ENCODE measurements at places on chromosomes 2 and 18.
A peak's percentile ranks its signal among the peaks of the same experiment; 100 is the strongest.

GRCh38 chr2:207749873-207750272 lies 19.8 kb downstream of the FZD5 start:
- DNase-seq = no peak

DNA sequence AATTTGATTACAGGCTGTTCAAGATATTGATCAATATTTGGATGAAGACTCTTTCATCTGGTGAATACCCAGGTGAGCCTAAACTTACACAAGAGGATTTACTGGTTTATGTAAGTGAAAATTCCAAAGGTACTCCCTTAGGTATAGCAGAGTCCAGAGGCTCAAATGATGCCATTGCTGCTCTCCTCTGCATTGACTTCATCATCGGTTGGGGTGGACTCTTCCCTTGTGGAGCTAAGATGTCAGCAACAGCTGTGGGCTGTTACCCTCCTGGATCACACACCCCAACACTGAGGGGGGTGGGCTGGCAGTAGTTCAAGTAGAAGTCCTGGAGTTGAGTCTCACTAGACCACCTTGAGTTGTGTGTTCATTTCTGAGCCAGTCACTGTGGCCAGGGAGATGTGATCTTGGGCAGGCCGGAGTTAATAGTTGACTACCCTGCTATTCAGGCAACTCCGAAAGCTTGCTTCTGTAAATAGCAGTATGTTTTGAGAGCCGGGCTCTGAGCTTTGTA lies 236.9 kb downstream of the PTPRM start:
- no peak for DNase-seq

- DNase-seq = no peak
These were observed 186.4 kb downstream of the PIK3C3 start for GRCh38 chr18:42141439-42141838.

DNA sequence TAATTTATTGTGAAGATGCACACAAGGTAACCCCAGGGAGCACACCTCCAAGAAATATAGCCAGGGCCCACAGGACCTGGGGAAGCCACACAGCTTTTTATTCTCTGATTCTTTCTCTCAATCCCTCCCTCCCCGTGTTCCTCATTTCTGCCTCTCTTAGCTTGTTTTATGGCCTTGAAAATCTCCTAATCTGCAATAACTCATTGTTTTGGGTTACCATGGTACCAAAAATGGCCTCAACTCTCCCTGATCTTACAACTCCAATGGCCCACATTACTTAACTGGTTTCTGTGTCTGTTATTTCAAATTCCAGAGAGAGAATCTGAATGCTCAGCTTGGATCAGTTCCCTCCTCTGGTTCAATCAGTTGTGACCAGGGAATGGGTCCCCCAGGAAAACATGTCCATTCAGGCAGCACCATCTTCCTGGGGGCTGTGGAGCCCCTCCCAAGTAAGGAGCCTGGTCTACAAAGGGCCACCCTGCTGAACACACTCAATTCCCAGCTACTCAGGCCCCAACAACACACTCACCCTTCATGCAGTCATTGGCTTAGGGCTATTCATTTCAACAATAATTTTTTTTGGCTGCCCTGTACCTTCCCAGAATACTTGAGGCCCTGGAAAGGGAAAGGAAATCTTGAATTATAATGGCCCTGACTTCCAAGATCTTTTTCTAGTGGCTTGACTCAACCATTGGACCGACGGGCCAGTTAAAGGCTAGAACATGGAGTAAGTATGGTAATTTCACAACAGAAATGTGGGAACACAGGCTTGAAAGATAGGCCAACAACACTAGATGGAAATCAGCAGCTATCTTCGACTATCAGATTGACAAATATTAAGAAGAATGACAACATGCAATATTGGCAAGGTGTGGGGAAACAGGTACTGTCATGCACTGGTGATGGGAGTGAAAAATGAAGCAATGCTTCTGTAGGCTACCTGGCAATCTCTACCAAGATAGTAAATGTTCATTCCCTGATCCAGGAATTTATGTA lies 41.6 kb upstream of the ST3GAL5 start:
- no peak for DNase-seq

DNA sequence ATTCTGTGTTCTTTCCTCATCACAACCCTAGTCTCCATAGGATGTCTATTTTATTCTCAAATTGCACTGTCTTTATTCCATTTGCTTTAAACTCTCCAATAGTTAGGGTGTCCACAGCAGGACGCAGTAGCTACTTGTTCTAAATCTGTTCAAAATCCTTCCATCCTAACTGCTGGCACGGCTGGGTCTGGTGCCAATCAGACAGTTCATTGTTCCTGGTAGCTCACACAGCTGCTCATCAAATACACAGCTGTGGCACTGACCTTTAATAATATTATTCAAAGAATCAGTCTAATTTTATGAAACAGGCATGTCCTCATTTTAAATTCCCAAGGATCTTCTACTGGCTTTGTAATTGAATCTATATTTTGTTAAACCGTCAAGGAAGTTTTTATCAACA lies 59.7 kb upstream of the TMEFF2 start:
- DNase-seq = no peak

DNA sequence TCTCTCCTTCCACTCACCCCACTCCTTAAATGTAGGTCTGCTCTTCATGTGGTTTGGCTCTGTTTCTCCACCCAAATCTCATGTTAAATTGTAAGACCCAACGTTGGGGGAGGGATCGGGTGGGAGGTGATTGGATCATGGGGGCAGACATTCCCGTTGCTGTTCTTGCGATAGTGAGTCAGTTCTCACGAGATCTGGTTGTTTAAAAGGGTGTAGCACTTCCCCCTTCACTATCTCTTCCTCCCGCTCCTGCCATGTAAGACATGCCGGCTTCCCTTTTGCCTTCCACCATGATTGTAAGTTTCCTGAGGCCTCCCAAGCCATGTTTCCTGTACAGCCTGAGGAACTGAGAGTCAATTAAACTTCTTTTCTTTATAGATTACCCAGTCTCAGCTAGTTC lies 1044.5 kb upstream of the POU3F3 start:
- DNase-seq = no peak

GRCh38 chr2:119724656-119725485 lies 34.9 kb upstream of the PTPN4 start:
- DNase-seq = no peak

- peak; percentile 20 for DNase-seq
These were observed 221.5 kb upstream of the SLC35G4 start for GRCh38 chr18:11387880-11388279.

GRCh38 chr18:73707035-73707434 lies 440.6 kb downstream of the FBXO15 start:
- DNase-seq = no peak

DNA sequence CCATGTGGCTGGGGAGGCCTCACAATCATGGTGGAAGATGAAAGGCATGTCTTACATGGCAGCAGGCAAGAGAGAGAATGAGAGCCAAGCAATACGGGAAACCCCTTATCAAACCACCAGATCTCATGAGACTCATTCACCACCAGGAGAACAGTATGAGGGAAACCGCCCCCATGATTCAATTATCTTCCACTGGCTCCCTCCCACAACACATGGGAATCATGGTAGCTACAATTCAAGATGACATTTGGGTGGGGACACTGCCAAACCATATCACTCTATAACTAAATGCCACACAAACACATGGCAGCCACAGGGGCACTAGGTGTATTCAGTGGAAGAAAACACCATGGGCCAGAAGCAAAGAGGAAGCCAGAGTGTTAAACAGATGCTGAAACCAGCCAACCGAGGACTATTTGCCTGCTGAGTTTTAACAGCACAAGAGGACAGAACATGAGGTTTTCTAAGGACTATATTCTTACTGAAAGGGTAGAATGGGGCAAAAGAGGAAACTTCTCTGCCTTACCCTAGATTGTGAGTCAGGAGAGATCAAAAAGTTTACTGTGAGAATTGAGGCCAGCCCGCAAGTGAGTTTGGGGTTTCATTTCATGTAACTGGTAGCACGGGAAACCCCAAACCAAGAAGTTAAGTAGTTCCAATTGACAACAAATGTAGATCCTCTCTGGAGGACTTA lies 49.2 kb downstream of the SIGLEC15 start:
- DNase-seq = no peak

GRCh38 chr2:128701418-128701817 lies 382.8 kb upstream of the HS6ST1 start:
- no peak for DNase-seq

GRCh38 chr2:77567723-77568122 lies 45.5 kb upstream of the LRRTM4 start:
- DNase-seq = no peak

- DNase-seq = peak; percentile 79
These were observed 50.2 kb downstream of the TEX44 start for GRCh38 chr2:231642631-231643494.

DNA sequence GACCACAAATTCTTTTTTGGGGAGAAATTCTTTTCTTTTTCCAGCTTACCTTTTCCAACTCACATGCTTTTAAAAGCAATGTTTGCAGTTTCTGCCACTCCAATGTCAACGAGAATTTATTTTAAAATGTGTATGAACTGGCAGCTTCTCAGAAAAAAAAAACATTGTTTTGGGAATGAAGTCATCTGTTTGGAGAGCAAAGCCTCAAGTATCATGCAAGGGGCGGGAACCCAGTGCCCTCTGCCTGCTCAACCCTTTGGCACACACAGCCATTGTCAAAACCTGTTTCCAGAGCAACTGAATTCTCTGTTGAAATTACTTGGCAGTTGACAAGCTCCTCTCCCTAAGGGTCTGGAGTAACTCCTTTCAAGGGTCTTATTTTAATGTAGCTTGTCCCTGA lies 128.5 kb downstream of the QPCT start:
- no peak for DNase-seq

Data from GF-D8 (cell line).